Erythroblast (primary cell): ENCODE measurements at places on chromosomes 16 and 17.
A peak's percentile ranks its signal among the peaks of the same experiment; 100 is the strongest.

DNA sequence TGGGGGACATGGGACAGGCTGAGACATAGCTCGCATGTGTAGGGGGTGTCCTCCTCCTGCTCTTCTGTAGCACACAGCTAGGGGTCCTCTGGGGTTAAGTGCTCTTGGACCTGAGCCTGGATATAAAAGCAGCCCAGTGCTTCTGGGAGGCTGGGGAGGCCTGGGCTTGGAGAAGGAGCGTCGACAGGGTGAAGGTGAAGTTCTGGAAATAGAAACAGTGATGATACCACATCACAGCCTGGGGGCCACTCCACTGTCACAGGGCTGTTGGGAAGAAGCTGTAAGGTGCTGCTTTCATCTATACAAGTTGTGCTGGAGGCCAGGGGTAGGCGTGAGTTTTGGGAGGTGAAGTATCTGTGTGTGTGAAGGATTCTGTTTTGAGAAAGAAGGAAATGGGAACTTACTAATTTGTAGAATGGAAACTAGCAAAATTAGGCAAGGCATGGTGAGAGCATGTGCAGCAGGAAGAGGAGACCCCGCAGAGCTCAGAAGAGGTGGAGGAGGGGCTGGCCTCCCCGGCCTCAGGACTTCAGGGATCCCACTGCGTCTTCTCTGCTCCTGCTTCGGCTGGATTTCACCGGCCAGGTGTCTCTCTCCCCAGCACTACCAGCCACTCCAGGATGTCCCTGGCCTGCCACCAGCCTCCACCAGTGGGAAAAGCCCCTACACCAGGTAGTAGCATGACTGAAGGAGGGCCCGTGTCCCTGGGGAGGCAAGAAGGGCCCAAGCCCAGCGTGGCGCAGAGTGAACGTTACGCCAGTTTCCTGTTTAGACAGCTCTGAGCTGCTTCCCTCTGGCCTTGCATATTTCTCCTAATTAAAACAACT is 19.4 kb downstream of the PLCG2 start:
- no peak for DNase-seq

GRCh38 chr17:39026980-39027451 is 59.8 kb upstream of the FBXO47 start:
- peak; percentile 9 for DNase-seq

DNA sequence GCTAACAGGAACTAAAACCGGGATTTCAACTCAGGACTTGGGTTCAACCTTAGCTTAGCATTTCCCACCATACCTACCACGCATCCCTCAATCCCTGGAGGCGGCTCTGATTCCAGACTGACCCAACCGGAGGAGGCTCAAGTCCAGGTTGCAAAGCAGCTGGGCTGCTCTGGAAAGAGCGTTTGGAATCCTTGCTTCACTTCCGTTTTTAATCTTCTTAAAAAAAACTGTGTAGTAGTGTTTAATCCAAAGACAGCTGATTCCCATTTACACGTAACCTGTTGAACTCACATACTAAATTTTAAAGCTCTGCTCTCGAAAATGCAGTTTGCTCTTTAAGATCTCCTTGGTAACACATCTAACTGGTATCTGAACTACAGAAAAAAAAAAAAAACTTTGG is 50.0 kb downstream of the NXN start:
- DNase-seq = no peak

- no peak for DNase-seq
Measured at GRCh38 chr16:15649727-15650018, 372 bp upstream of the NDE1 start.

DNA sequence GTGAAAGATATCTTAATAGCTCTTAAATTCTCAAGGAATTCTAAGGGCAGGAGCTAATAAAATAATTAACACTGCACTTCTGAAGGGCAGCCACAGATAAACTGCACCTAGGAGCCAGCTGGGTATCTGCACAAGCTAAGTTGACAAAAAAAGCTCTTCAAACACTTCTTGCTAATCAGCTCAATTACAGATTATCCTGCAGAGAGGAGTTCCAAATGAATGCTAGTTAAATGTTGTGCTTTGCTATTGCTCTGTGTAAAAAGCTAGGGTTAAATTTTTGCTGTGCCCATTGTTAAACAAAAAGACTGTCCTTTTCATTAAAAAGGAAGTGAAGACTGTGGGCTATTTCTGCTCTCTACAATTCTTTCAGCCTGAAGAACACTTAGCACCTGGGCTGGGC is 158.5 kb upstream of the SHISA6 start:
- DNase-seq = no peak

DNA sequence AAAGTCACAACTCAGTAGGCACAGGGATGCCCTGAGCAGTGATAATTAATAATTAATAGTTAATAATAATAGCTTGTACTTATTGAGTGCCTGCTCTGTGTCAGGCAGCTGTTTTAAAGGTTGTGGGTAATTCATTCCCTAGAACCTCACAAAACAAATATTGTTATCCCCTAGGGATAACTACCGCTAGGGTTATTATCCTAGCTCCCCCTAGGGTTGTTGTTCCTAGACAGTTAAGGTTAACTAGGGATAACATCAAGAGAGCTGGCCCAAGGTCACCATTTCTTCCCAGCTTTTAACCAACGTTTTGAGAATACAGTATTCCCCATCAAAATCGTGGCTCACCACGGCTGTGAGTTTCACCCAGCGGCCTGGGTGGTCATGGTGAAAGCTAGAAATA is 180.1 kb downstream of the PRKCB start:
- no peak for DNase-seq

- DNase-seq = no peak
Measured at GRCh38 chr17:38509772-38510420, 81.6 kb downstream of the ARHGAP23 start.

DNA sequence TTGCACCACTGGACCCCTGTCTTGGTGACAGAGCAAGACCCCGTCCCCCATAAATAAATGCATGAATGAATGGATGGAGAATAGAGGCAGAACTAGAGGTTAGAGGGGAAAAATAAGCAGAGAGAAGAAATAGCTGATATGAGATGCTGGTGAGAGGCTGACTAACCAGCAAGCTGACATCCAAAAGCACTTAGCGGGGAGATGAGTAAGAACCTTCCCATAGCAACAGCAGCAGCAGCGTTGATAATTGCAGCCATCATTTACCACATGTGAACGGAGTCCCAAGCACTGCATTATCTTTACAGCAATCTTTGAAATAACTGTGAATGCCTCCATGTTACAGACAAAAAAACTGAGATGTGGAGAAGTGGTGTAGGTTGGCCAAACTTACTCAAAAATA is 777.3 kb upstream of the EEF2KMT start:
- no peak for DNase-seq

DNA sequence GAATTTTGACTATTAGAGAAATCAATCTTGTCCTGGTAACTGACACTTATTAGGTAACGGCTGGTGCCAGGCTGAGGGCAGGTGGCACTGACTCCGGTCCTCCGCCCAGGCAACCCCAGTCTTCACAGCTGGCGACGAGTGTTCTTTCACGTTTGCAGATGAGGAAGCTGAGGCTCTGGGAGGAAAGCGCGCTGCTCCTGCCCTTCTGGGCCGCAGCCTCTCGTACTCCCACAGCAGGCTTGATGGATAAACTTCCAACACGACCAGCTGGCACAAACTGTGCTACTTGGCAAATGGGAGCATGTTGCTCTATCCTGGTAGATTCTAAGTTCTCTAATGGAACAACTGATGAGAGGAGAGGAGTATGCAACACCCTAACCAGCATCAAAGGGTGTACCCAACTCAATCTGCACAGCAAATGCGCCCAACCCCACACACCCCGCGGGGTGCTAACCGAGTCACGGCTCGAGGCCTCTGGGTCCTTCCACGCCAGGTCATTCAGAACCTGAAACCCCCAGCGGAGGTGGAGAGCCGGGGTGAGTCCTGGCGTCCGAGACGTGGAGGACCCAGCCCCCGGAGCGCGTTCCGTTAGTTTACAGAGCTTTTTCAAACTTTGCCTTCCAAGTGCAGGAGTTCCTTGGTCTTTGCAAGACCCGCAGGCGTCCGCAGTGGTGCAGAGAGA is 477 bp upstream of the SLC47A1 start:
- DNase-seq = no peak

GRCh38 chr16:20323591-20324117 is 3.7 kb downstream of the GP2 start:
- DNase-seq = no peak

DNA sequence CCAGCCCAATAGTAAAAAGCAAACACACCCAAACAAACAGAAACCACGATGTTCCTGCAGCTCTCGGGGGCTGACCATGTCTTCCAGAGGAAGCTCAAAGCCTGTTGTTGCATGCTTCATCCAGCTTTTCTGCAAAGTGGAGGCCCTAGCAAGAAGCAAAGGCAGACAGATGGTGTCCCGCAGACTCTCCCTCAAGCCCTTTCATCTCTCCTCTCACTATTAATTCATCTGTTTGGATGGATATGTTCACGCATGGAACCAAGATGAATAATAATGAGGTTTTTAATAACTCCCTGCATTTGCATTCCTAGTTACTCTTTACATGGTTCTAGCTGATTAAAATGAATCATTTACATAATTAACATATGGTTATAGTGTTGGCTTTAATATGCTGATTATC is 36.6 kb downstream of the RBFOX1 start:
- no peak for DNase-seq

GRCh38 chr17:69375229-69375628 is 39.3 kb upstream of the MAP2K6 start:
- DNase-seq = no peak

DNA sequence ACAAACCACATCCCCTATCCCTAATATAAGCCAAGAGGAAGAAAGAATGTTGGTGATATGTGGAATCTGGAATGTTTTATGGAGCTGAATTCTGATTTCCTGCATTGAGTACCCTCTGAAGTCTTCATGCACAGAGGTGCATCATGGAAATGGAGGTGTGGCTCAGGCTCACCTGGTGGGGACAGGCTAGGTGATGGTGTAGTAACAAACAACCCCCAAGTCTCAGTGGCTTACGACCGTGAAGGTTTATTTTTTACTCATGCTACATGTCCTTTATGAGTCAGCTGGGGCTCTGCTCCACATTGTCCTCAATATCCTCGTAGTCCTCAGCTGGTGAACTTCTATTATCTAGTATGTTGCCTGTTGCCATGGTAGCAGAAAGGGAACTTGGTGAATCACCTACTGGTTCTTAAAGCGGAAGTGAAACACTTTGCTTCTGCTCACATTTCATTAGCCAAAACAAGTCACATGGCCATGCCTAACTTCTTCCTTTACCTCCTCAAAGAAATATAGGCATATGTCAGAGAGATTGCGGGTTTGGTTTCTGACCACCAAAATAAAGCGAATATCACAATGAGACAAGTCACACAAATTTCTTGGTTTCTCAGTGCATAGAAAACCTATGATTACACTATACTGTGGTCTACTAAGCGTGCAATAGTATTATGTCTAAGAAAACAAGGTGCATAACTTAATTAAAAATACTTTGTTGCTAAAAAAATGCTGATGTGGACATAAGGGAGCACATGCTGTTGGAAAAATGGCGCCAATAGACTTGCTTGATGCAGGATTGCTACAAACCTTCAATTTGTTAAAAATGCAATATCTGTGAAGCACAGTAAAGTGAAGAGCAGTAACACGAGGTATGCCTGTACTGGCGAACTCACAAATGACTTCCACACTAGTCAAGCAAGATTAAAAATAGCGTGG is at the start of gene PMFBP1:
Gene PMFBP1, minus strand, starts transcription at position 51 of the 930 bp plus-strand sequence. CDS start 947 bp downstream, outside the sequence.
- DNase-seq = peak; percentile 14

GRCh38 chr16:23509782-23510163 is 521 bp downstream of the GGA2 start:
- DNase-seq = peak; percentile 62

DNA sequence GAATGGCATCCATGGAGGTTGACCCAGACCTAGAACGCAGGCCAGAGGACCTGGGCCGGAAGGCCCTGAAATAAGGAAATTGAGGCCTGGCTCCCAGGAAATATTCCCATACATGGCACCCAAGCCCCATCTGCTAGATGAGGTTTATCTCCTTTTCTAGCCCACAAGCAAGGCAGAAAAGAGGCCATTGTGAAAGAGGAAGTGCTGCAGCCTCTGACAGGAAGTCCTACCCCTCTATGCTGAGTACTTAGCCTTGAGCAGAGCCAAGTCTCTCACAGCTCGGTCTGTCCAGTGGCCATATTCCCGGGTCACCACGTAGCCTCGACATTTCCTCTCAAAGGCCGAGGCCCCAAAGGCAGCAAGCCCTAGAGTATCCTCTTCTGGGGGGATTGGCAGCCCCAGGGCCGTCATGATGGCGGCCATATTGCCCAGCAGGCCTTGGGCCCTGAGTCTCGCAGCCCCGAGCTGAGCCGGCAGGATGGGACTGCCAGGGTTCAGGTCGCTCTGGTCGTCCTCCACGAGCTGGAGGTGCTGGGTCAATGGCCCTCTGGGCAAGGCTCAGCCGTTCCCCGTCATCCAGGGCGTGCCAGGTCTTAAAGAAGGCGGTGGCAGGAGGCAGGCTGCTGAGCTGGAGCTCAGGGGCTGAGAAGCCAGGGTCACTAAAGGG is 7.8 kb downstream of the CTF1 start:
- DNase-seq = no peak

GRCh38 chr17:18954321-18954720 is 2.4 kb downstream of the SLC5A10 start:
- no peak for DNase-seq

- peak; percentile 42 for DNase-seq
Measured at GRCh38 chr16:67158637-67159600, 790 bp downstream of the TRADD start.

DNA sequence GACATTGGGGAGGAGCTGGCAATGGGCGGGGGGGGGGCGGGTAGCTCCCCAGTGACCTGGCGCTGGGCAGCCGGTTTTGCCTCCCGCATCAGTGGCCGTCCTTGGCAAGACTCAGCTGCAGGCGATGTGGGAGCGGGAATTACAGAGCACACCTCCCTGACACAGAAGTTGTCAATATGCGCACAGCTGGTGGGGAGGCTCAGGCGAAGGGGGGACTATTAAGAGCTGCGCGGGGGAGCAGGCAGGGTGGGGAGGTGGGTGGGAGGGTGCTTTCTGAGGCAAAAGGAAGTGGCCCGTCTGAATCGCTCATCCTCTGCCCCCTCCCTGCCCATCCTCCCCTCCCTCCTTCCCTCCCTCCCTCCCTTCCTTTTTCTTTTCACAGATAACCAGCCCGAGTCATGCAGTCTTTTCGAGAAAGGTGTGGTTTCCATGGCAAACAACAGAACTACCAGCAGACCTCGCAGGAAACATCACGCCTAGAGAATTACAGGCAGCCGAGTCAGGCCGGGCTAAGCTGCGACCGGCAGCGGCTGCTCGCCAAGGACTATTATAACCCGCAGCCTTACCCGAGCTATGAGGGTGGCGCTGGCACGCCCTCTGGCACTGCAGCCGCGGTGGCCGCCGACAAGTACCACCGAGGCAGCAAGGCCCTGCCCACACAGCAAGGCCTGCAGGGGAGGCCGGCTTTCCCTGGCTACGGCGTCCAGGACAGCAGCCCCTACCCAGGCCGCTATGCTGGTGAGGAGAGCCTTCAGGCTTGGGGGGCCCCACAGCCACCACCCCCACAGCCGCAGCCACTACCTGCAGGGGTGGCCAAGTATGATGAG is 44.0 kb downstream of the SREBF1 start:
- DNase-seq = peak; percentile 22

GRCh38 chr16:14013571-14014283 is 57.4 kb upstream of the MRTFB start:
- no peak for DNase-seq
